Stimulated activated CD4-positive, alpha-beta T cell treated with anti-CD3 and anti-CD28 coated beads, TNF-alpha, amount 100 ng/mL, for 24 hours (primary cell): ENCODE measurements at places on chromosomes 3 and 15.

DNA sequence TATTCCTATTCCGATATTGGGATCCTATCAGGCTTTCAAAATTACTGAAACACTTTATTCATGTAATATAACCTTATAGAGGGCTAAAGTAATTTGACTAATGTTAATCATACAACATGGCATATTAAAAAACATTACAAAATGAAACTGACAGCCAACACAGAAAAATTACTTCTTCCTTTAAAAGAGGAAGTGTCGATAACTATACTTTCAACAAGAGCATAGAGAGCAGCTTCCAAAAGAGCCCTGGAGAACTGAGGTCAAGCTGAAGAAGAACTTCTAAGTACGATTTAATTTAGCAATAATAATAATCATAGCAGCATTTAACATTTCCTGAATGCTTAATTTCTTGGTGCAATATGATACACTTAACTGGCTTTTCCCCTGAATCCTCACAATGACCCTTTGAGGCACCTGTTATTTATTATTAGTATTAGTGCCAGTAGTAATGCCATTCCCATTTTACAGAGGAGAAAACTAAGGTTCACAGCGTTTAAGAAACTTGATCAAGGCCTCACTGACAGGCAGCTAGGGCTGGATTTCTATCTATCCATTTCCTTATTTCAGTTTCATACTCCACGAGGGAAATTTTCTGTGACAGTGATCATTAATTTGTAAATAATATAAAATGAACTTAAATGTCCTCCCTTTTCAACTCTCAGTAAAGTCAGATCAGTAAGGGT lies 181.6 kb downstream of the CFAP20DC start:
- no peak for DNase-seq

DNA sequence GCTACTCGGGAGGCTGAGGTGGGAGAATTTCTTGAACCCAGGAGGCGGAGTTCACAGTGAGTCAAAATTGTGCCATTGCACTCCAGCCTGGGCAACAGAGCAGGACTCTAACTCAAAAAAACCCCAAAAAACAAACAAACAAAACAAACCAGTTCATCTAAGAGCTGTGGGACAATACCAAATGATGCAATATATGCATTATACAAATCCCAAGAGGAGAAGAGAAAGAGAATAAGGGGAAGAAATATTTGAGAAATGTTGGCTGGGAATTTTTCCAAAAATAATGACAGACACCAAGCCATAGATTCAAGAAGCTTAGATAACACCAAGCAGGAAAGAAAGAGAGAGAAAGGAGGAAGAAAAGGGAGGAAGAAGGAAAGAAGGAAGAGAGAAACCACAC lies 82.5 kb downstream of the KLF13 start:
- DNase-seq: no peak

DNA sequence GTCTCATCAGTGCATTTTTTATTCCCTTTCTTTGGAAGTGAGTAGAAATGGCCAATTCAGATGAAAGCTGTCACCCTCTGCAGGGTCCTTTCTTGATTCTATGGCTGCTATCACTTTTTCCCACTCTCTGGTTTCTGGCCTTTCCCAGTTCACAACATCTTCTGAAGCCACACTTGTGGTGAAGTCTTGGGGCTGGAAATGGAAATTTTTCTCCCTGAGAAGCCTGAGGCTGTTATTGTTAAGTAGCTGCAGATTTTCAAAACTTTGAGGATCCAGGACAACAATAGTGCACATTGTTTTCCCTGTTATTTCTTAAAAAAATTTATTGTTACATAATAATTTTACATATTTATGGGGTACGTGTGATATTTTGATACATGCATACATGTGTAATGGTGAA lies 250.3 kb upstream of the RASGRP1 start:
- DNase-seq: no peak

DNA sequence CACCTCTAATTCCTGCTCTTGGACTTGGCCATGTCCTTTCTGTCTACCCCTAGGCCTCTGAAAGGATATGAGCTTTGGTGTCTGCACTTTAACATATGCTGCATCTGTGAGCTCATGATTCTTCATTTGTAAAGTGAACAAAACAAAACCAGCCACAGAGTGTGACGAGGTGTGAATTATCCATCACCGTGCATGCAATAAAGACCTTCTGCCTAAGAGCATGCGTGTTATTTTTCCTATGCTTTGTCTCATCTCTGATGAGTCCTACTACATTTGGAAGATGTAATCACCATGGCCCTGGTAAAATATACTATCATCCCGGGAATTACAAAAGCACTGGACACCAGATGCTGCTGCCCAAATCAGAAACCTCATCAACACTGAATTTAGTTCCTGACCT lies 103.5 kb upstream of the KCNAB1 start:
- no peak for DNase-seq

DNA sequence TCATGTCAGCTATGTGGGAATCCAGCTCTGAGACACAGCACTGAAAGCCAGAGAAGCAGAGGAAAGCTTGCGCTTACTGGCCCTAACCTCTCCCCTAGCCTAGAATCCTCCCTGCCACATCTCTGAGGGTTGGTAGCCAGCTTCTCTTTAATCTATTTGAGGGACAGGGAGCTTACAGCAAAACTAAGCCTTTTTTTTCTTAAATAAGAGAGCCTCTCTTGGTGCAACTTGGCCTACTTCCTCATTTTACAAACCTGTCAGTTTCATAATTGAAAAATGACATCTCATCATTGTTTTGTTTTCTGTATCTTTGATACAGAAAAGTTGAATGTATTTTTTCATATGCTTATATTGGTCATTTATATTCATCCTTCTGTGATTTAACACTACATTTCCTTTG lies 193.9 kb downstream of the ZNF621 start:
- DNase-seq: no peak

GRCh38 chr3:112498914-112499711 lies at the start of gene BTLA:
Gene BTLA, minus strand, starts transcription at chr3:112499472. Its CDS starts 114 bp downstream, at chr3:112499358.
- DNase-seq: peak; percentile 14

DNA sequence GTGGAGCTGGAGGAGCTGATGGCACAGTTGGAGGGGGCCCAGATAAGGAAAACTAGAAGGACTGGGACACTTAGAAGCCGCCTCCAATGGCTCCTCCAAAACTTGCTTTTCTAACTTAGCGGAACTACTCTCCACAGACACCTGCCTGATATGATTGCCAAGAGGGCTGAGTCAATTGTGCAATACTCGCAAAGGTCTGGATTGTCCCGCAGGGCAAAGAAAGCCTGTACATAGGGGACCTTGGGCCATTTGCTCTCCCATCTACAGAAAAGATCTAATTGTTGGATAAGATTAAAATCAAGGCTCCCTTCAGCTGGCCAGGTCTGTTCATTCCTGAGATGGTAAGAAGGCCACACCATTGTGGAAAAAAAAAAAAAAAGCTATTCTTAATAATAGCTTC lies 69.7 kb upstream of the ATP11B start:
- no peak for DNase-seq

DNA sequence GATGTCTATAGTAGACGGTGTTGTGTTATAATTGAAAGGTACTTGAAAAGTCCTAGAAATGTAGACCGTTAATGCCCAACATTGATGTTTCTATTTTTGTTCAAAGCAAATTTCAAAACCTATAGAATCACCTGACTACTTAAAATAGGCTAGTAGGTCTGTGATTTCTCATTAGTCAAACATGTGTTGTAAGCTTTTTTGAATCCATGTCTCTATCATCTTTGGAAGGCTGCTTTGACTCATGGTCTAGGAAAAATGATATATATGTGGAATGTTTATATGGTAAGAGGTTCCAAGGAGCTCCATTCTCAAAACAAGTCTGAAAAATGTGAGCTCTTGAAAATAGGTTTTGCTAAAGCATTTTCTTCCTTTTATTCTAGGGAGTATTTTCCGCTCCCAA lies 375.3 kb downstream of the LPP start:
- no peak for DNase-seq

GRCh38 chr3:127646501-127647046 lies 17.6 kb downstream of the PODXL2 start:
- DNase-seq: no peak

DNA sequence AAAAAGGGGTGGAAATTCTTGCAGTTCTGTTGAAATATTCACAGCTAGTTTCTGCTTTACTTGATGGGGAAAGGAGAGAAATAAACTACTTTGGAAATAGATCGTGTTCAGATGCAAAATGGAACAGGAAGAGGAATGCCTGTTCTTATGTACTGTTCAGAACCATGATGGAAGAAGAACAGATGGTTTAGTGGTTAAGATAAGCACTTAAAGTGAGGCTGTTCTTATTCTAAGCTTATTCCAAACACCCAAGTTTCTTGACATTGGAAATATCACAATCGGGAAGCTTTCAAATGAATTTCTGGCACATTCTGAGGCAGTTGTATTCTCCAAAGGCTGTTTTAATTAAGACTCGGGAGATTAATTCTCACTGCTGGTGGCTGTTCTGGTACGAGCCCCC lies 228.5 kb downstream of the LSAMP start:
- DNase-seq: no peak

DNA sequence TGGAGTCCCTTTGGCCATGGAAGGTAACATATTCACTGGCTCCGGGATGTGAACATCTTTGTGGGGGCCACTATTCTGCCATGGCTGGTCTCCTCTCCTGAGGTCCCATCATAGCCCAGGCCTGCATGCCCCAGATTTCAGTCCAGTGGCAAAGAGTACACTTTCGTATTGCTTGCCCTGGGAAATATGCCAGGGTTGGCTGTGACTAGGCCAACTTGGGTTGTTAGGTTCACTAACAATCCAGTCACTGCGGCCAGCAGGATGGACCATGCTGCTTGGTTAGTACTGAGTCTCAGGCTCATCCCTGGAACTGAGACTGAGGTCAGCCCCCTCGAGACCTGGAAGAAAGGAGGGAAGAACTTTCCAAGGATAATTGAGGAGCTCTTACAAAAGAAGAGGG lies 9.8 kb upstream of the EEFSEC start:
- DNase-seq: no peak

- no peak for DNase-seq
Measured at GRCh38 chr15:51401872-51402517, 60.5 kb downstream of the GLDN start.

DNA sequence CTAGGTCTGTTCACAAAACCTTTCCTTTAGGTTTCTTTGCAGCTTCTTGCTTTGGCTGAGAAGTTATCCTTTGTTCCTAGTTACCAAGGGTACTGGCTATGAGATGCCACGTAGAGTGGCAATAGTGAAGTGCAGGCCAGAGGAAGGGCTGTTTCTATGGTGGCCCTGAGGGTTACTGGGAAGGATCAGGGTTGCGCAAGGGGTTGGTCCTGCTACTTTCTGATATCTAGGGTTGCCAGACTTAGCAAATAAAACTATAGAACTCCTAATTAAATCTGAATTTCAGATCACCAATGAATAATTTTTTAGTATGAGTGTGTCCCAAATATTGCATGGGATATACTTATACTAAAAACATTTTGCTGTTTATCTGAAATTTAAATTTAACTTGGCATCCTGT lies 317.6 kb upstream of the CTDSPL start:
- DNase-seq: no peak

GRCh38 chr3:126508564-126508964 lies 9.0 kb downstream of the UROC1 start:
- no peak for DNase-seq

GRCh38 chr3:177357352-177358090 lies 160.2 kb upstream of the TBL1XR1 start:
- no peak for DNase-seq

DNA sequence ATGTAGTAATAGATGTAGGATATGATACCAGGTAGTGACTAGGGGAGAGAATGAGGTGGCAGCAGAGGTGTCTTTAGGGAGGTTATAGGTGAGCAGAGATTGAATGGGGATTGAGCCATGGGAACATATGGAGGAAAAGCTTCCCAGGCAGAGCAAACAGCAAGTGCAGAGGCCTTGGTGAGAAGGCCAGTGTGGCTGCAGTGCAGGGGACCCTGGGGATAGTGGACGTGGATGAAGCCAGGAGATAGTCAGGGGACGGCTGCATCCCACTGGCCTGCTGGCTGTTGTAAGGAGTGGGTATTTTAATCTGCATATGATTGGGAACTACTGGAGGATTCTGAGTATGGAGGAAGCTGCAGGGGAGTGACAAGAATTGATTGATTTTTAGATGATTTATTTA lies 62.7 kb upstream of the TRAK1 start:
- DNase-seq: no peak

DNA sequence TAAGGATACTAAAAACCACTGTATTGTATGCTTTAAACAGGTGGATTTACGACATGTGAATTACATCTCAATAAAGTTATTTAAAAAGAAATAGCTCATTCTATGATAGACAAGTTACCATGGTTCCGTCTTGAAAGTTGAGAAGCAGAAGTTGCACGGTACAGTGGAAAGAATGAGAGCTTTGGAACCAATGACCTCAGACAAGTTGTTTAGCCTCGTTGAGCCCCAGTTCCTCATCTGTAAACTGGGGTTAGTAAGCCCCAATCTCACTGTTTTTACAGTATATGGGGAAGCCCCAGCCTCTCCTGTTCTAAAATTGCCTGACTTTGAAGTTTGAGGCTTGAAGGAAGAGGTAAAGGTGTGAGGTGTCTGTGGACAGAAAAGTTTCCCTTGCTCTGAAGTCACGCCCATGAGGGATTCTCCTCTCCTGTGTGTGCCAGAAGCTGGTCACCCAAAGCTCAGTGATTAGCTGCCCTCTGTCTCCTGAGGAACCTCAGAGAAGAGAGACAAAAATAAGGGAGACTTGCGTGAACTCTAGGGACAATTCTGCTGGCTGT lies 10.0 kb downstream of the CRYGS start:
- DNase-seq: peak; percentile 43

- no peak for DNase-seq
Measured at GRCh38 chr3:90026406-90026805, 919.0 kb downstream of the EPHA3 start.

DNA sequence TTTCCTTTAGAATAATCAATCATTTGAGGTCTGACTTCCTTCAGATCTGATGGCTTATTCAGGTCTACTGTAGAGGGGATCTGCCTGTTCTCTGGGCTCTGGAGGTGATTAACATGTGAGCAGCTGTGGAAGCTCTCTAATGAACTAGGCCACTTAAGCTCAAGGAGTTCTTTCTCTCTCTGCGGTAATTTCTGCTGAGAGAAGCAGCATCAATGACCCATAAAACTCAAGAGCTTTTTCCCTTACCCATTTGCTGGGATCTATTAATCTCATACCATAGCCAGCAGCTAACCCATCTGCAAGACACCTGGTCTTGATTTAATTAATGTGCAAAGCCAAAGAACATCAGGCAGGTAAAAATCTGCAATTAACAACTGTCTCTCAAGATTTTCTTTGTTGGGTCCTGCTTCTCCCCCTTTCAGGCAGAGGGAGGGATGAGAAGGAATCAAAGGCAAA lies 73.2 kb upstream of the DLG1 start:
- no peak for DNase-seq

DNA sequence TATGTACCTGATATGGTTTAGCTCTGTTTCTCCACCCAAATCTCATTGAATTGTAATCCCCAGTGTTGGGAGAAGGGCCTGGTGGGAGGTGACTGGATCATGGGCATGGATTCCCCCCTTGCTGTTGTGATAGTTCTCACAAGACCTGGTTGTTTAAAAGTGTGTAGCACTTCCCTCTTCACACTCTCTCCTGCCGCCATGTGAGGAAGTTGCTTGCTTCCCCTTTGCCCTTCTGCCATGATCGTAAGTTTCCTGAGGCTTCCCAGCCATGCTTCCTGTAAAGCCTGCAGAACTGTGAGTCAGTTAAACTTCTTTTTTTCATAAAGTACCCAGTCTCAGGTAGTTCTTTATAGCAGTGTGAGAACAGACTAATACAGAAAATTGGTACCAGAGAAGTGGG lies 93.1 kb downstream of the C3orf70 start:
- DNase-seq: no peak

GRCh38 chr15:58707397-58707796 lies 42.1 kb downstream of the ADAM10 start:
- DNase-seq: no peak

- no peak for DNase-seq
Measured at GRCh38 chr3:115139072-115139471, 8.0 kb downstream of the ZBTB20 start.
